GM23338 (cell line): ENCODE measurements at places on chromosomes 7 and 10.

DNA sequence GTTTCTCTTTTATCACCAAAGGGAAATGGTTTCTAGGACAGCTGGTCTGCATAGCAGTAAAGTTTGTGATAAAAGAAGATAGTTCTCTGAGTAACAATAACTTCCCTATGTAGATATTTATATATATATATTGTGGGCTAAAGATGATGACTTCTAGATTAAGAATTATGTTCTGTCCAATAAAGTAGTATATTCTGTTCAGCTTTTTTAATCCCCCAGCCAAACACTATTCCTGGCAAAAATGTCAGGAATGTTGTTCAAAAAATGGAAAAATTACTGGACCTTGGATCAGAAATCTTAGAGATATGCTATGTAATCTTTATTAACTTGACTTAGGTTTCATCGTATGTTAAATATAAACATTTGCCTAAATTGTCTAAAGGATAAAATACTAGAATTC lies 136.3 kb upstream of the GNAI1 start:
- no peaks in the 10 kb centered on the region for H3K4me1 ChIP-seq
- H3K27me3 ChIP-seq, result no peaks in the 10 kb centered on the region
- no peak overlapping the region for H3K4me3 ChIP-seq
- H3K27ac ChIP-seq, result no peak overlapping the region
- H3K36me3 ChIP-seq, result no peaks in the 10 kb centered on the region

DNA sequence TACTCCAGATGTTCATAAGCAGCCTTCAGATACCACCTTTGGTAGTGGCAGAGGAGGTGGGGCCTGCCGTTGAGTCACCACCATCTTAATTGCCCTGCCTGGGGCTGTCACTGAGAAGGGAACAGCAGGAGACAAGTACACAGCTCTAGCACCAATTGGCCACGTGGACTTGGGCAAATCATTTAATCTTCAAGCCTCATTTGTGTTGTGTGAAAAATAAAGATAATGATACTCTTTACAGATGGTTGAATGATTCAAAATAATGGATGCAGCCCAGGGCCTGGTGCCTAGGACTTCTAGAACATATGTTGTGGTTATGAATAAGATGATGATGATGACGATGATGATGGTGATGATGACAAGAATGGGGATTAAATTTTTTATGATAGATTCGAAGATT lies 111.9 kb upstream of the ADAM12 start:
- H3K4me3 ChIP-seq, result no peak overlapping the region
- H3K27me3 ChIP-seq, result no peaks in the 10 kb centered on the region
- H3K36me3 ChIP-seq, result no peaks in the 10 kb centered on the region
- no peak overlapping the region for H3K27ac ChIP-seq
- H3K4me1 ChIP-seq, result no peaks in the 10 kb centered on the region

- H3K27me3 ChIP-seq, result no peaks in the 10 kb centered on the region
- H3K27ac ChIP-seq, result no peak overlapping the region
- H3K4me3 ChIP-seq, result no peak overlapping the region
These were observed 35.9 kb downstream of the ADAP1 start for GRCh38 chr7:918441-919113.

DNA sequence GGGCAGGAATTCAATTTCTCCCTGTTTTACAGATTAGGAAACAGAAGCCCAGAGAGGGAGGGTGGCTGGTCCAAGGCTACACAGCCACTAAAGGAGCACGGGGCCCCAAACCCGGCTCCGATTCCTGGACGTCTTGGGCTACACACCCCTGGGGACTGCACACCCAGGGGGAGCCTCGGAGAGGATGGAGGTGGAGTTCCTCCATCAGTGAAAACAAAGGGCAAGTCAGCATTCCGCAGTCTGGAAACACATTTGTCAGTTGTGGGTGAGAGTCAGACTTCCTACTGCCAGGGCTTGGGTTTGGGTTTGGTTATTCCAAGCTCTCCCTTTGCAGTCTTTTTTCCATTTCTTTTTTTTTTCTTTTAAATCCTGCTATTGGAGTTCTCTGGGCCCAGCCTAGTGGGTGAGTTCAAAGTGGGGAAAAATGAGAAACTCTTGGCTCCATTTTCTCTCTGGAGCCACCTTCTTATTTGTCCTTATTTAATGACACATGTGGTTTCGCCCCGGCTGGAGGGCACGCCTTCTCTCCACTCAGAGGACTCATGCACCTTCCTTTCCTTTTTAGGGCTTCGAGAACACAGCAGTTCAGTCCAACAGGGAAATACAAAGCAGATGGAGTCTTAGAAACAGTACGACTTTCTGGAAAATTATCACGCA lies 59.9 kb upstream of the AQP1 start:
- no peaks in the 10 kb centered on the region for H3K27me3 ChIP-seq
- no peak overlapping the region for H3K27ac ChIP-seq
- H3K4me3 ChIP-seq, result no peak overlapping the region
- DNase-seq, result peak; percentile 13

GRCh38 chr10:125158601-125159485 lies 1.5 kb downstream of the CTBP2 start:
- peaks cover 36% of the 10 kb centered on the region for H3K4me1 ChIP-seq
- no peak for DNase-seq
- H3K36me3 ChIP-seq, result no peaks in the 10 kb centered on the region
- no peaks in the 10 kb centered on the region for H3K27me3 ChIP-seq
- H3K27ac ChIP-seq, result peak overlapping the region; percentile 98
- H3K4me3 ChIP-seq, result peak overlapping the region; percentile 90

DNA sequence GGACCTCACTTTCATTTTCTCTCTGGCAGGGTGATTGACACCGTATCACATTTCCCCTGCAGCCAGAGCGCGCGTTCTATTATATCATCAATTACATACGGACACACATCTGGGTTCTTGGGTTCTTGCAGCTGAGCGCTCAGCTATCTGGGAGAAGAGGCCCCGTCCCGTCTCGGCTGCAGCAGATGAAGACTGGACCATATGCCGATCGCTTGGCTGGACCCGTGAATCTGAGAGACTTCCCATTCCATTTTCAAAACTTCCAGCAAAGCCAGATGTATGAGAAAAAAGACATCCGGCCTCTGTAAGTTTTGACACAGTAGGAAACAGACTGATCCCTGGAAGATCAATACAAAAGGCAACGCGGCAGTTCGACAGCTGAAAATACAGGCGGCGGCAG lies 99.8 kb downstream of the JCAD start:
- no peak for DNase-seq
- H3K4me1 ChIP-seq, result no peaks in the 10 kb centered on the region
- no peak overlapping the region for H3K4me3 ChIP-seq
- H3K36me3 ChIP-seq, result no peaks in the 10 kb centered on the region
- no peaks in the 10 kb centered on the region for H3K27me3 ChIP-seq

- no peak overlapping the region for H3K27ac ChIP-seq
- peaks cover 3% of the 10 kb centered on the region; the same call in 1 of the 2 replicates for H3K4me1 ChIP-seq
- H3K36me3 ChIP-seq, result no peaks in the 10 kb centered on the region
- H3K27me3 ChIP-seq, result no peaks in the 10 kb centered on the region
These were observed 11.3 kb downstream of the C10orf105 start for GRCh38 chr10:71708301-71708703.

DNA sequence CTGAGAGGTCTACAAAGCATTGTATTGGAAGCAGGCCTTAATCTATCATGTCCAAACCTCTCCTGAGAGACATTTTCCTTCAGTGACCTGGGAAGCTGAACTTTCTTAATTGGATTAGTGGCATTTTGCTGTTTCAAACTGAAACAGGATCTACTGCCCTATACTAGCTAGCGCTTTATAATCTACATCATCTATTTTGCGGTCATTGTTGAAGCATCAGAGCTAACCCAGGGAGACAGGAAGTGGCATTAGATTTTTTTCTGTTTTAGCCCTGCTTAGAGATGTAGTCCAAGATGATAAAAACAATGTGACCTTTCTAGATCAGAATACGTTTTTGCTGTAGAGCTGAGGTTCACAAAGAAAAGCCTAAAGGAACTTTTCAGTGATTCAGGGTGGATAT lies 147.4 kb upstream of the AGR3 start:
- H3K27ac ChIP-seq, result no peak overlapping the region
- no peaks in the 10 kb centered on the region for H3K36me3 ChIP-seq
- no peaks in the 10 kb centered on the region for H3K27me3 ChIP-seq
- DNase-seq, result no peak

- no peaks in the 10 kb centered on the region for H3K27me3 ChIP-seq
- H3K4me1 ChIP-seq, result 0 out of 2 replicates have a peak, but pooled peaks cover 3% of the 10 kb centered on the region
- peak; percentile 93 for DNase-seq
- no peaks in the 10 kb centered on the region for H3K36me3 ChIP-seq
- H3K4me3 ChIP-seq, result no peak overlapping the region
These were observed 161.9 kb downstream of the SH2D4B start for GRCh38 chr10:80699602-80700039.

DNA sequence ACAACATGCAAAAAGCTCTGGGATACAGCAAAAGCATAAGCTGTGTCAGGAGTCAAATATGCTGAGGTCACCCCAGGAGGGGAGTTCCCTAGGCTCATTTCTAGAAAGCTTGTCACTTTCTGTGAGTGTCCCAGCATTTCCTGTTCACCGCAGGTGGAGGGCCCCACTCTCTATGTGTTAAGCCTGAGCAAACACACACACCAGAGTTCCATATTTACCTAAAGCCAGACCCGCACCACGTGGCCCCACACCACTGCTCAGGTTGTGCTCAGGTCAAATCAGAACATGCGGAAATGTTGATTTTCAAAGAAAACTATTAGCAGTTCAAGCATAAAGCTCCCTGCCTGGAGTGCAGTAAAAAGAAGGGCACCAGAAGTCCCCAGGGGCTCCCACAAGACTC lies 259.6 kb upstream of the PPP2R2D start:
- H3K27me3 ChIP-seq, result no peaks in the 10 kb centered on the region
- DNase-seq, result no peak

DNA sequence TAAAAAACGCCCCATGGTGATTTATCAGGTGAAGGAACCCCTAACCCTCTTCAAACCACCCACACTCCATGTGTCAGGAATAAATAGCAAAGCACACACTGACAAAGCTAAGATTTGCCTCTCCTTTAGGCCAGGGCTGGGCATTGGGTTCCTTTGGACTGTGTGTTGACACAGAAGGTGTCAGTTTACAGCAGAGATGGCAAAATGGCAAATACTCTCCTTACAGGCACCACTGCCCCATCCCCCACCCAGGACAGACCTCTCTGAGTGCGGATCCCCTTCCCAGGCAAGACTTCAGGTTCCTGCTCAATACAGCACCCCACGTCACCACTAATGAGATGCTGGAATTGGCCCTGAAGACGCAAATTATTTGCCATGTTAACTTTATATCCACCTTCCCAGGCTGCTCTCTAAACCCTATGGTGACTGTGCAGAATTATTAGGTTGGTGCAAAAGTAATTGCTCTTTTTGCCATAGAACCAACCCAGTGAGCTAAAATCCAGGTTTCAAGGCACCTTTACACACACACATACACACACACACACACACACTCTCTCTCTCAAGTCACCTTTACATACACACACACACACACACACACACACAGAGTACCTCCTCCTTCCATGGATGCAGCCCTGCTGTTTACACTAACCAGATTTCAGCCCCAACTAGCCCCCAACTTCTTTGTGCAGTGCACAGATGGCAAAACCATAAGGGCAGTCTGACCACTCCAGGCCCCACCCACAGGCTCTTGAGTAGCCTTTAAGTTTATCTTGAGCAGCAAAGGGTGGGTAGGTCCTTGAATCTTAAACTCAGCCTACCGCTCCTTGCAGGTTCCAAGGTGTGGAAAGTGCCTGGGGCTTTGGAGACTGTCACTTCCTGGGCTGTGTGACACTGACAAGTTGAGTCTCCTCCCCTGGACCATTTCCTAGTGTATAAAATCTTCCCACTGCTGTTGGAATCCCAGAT lies 4.0 kb upstream of the ZCCHC24 start:
- H3K27me3 ChIP-seq, result peaks cover 21% of the 10 kb centered on the region
- H3K4me1 ChIP-seq, result peaks cover 12% of the 10 kb centered on the region
- no peak overlapping the region for H3K27ac ChIP-seq
- peak; percentile 44 for DNase-seq
- no peak overlapping the region for H3K4me3 ChIP-seq

- peaks cover 6% of the 10 kb centered on the region; the same call in 1 of the 2 replicates for H3K4me1 ChIP-seq
- DNase-seq, result no peak
- H3K27me3 ChIP-seq, result no peaks in the 10 kb centered on the region
- H3K27ac ChIP-seq, result no peak overlapping the region
- no peak overlapping the region for H3K4me3 ChIP-seq
These were observed 14.5 kb upstream of the GNA12 start for GRCh38 chr7:2858621-2859020.

- DNase-seq, result no peak
- H3K4me3 ChIP-seq, result no peak overlapping the region
- no peaks in the 10 kb centered on the region for H3K36me3 ChIP-seq
- H3K27ac ChIP-seq, result no peak overlapping the region
- no peaks in the 10 kb centered on the region for H3K4me1 ChIP-seq
These were observed 10.8 kb upstream of the LRRC4 start for GRCh38 chr7:128042012-128042411.

GRCh38 chr7:57769958-57770357 lies 320.0 kb downstream of the ZNF716 start:
- H3K27me3 ChIP-seq, result no peaks in the 10 kb centered on the region
- H3K27ac ChIP-seq, result no peak overlapping the region
- no peak overlapping the region for H3K4me3 ChIP-seq

- H3K27me3 ChIP-seq, result no peaks in the 10 kb centered on the region
- H3K4me1 ChIP-seq, result peaks cover 20% of the 10 kb centered on the region
- H3K27ac ChIP-seq, result no peak overlapping the region
- DNase-seq, result no peak
These were observed 248.1 kb upstream of the LRRN3 start for GRCh38 chr7:110842796-110843195.

GRCh38 chr7:158759749-158760444 lies 55.3 kb upstream of the NCAPG2 start:
- no peaks in the 10 kb centered on the region for H3K27me3 ChIP-seq
- H3K4me1 ChIP-seq, result no peaks in the 10 kb centered on the region
- H3K4me3 ChIP-seq, result no peak overlapping the region
- DNase-seq, result no peak

DNA sequence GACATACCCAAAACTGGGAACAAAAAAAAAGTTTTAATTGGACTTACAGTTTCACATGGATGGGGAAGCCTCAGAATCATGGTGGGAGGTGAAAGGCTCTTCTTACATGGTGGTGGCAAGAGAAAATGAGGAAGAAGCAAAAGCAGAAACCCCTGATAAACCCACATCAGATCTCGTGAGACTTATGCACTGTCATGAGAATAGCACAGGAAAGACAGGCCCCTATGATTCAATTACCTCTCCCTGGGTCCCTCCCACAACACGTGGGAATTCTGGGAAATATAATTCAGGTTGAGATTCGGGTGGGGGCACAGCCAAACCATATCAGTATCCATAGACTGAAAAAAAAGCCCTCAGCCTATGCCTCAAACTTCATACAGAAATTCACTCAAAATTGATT lies 647.2 kb downstream of the GRID1 start:
- no peak overlapping the region for H3K4me3 ChIP-seq
- no peaks in the 10 kb centered on the region for H3K36me3 ChIP-seq
- no peaks in the 10 kb centered on the region for H3K27me3 ChIP-seq
- H3K4me1 ChIP-seq, result no peaks in the 10 kb centered on the region

- 0 out of 2 replicates have a peak, but pooled peaks cover 10% of the 10 kb centered on the region for H3K27me3 ChIP-seq
- H3K4me3 ChIP-seq, result no peak overlapping the region
- H3K4me1 ChIP-seq, result no peaks in the 10 kb centered on the region
- H3K27ac ChIP-seq, result no peak overlapping the region
- no peaks in the 10 kb centered on the region for H3K36me3 ChIP-seq
These were observed 41.5 kb upstream of the BNIP3 start for GRCh38 chr10:132023092-132023811.

GRCh38 chr7:48113275-48113674 lies 24.2 kb downstream of the UPP1 start:
- H3K4me1 ChIP-seq, result 0 out of 2 replicates have a peak, but pooled peaks cover 3% of the 10 kb centered on the region
- H3K4me3 ChIP-seq, result no peak overlapping the region
- H3K36me3 ChIP-seq, result no peaks in the 10 kb centered on the region
- H3K27me3 ChIP-seq, result no peaks in the 10 kb centered on the region
- no peak for DNase-seq

- H3K4me3 ChIP-seq, result no peak overlapping the region
- H3K36me3 ChIP-seq, result no peaks in the 10 kb centered on the region
- peaks cover 30% of the 10 kb centered on the region for H3K4me1 ChIP-seq
- peak; percentile 17 for DNase-seq
These were observed 289.4 kb upstream of the SP8 start for GRCh38 chr7:21076054-21076453.
